Upper lobe of right lung (tissue), 1 donor: ENCODE measurements at places on chromosomes 2 and 18. TPM values are rescaled to one million over a fixed set of nuclear protein-coding genes. Genes with fewer than 3 reads are reported as not detected.

Gene UGT1A8
- not detected for total RNA-seq

Gene GCG
- not detected for total RNA-seq

Gene ADCYAP1
- total RNA-seq, result 1.5 TPM

Gene POTEI
- not detected for total RNA-seq

Gene HNMT
- total RNA-seq, result 67.4 TPM

Gene MOB4
- 19.6 TPM for total RNA-seq

Gene ECEL1
- total RNA-seq, result not detected

Gene GALR1
- 0.06 TPM for total RNA-seq

Gene ABCB11
- 0.06 TPM for total RNA-seq

Gene ALPI
- total RNA-seq, result not detected
